ENCODE measurements at places on chromosomes 5 and 9.

DNA sequence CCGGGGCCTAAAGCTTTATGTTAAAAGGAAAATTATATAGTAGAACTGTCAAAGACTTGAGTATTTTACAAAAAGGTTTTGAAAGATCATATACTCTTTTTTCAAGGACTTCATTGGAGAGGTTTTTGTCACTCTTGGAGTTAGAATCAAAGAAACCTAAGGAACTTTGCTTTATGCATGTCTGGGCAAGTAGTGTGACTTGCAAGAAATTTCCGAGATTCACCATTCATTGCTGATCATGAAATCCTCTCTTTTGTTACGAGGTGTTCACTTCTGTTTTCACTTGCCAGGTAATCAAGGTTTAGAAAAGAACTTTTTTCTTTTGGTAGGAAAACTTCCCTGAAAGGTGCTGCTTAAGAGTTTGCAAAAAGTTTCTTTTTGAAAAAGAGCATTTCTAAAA is 64.8 kb downstream of the NUP214 start:
- no peak for DNase-seq

GRCh38 chr5:132419502-132420468 is 50.3 kb downstream of the SLC22A5 start:
- peak; percentile 78 for DNase-seq

GRCh38 chr5:57659886-57660285 is 177.3 kb upstream of the ACTBL2 start:
- no peak for DNase-seq

GRCh38 chr5:107400328-107400727 is 270.4 kb downstream of the EFNA5 start:
- DNase-seq = no peak

DNA sequence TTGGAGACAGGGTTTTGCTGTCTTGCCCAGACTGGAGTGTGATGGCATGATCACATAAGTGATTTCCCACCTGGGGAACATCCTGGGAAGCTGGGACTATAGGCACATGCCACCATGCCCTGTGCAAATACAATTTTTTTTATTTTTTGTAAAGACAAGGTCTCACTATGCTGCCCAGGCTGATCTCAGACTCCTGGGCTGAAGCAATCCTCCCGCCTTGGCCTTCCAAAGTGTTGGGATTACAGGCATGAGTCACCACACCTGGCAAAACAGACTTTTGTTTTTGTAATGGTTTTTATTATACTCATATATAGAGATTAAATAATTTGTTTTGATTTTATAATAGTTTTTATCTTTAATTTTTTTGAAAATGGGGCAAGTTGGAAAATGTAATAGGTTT is 14.7 kb downstream of the DNAJC25 start:
- DNase-seq = no peak

GRCh38 chr9:86795823-86796553 is 151.3 kb downstream of the GAS1 start:
- DNase-seq = no peak

DNA sequence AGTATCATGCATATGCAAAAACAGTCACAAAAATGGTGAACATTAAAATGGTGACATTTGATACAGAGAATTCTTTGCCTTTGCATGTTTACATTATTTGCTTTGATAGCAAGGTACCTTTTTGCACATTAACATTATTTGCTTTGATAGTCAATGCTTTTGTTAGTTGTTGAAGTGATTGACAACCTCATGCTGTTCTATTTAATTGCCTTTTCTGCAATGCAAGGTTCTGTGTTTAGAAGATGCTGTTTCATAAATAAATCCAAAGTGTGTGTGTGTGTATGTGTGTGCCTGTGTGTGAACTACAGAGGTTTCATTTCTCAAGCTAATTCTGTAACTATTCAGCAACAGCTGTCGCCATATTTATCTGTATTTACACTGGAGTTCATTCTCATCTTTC is 668.7 kb downstream of the NR2F1-AS1 start:
- no peak for DNase-seq

- DNase-seq = no peak
These were observed 44.8 kb upstream of the RNF130 start for GRCh38 chr5:180116077-180116999.

DNA sequence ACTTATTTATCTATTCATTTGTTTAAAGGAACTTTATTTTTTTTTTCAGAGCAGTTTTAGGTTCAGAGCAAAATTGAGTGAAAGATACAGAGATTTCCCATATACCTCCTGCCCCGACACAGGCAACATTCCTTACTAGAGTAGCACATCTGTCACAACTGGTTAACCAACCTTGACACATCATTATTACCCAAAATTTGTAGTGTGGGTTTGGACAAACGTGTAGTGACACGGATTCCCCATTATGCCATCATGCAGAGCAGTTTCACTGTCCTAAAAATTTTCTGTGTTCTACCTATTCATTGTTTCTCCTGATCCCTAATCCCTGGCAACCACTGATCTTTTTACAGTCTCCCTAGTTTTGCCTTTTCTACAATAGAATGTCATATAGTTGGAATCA is 57.3 kb upstream of the LHFPL2 start:
- no peak for DNase-seq

GRCh38 chr5:175657593-175658271 is at the start of gene HRH2:
TSS of gene HRH2 (plus strand) at chr5:175658071. CDS start at chr5:175683234, 25,163 bp downstream.
- peak; percentile 15 for DNase-seq

DNA sequence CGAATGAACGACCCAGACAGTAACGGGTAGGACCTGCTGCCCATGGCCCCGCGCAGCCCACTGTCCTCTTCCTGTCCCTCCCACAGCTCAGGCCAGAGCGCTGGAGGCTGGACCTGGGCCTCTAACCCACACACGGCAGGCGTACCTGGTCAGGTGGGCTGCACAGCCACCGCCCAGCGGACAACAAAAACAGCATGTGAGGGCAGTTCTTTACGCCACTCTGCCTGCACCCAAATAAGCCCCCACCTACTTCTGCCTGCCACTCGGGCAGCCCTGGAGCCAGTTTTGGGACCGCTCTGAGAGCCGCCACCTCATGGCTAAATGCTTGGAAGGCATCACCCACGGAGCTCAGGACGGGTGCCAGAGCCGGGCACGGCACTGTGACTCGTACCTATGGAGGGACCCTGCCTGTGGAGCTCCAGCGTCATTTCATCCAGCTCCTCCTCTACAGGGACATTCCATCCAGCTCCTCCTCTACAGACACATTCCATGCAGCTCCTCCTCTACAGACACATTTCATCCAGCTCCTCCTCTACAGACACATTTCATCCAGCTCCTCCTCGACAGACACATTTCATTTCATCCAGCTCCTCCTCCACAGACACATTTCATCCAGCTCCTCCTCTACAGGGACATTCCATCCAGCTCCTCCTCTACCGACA is 18.9 kb downstream of the CLPTM1L start:
- no peak for DNase-seq

DNA sequence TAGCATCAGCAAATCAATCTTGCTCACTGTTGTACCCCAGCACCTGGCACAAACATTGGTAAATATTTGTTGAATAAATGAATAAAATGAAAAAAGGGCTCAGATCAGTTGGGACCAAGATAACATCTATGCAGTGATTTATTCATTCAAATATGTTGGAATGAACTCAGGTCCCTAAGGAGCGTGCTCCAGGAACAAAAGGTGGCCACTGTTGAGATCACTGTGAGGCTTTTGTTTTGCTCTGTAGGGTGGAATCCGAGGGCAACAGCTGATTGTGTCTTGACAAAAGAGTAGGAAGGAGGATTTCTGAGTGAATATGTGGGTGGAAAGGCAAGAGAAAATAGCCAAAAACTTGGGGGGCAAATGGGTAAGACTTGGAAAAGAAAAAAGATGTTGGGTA is 89.7 kb downstream of the PPP2R2B start:
- no peak for DNase-seq

DNA sequence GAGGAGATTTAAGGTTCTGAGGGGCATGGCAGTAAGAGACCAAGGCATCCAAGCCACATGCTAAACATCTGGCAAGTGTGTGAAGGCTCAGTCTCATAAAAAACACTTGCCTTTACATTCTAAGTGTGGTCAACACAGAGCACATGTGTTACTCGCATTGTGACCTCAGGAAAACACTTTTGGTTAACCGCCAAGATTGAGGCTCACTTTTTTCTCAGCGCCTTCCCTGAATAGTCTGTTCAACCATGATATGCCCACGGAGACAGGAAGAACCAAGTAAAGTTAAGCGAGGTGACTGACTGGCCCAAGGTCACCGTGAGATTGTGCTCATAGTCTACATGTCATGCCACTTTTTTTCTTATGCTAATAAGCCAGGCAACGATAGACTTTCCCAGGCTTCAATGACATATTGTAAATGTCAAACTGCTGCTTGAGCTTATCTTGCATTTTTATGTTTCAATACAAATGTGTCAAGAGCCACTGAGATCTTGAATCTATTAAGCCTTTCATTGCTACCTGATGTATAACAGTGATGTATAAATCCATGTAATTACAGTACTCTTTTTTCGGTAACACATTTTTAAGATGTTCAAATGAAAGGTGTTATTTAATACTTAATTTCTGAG is 21.1 kb upstream of the IL9 start:
- DNase-seq = no peak

DNA sequence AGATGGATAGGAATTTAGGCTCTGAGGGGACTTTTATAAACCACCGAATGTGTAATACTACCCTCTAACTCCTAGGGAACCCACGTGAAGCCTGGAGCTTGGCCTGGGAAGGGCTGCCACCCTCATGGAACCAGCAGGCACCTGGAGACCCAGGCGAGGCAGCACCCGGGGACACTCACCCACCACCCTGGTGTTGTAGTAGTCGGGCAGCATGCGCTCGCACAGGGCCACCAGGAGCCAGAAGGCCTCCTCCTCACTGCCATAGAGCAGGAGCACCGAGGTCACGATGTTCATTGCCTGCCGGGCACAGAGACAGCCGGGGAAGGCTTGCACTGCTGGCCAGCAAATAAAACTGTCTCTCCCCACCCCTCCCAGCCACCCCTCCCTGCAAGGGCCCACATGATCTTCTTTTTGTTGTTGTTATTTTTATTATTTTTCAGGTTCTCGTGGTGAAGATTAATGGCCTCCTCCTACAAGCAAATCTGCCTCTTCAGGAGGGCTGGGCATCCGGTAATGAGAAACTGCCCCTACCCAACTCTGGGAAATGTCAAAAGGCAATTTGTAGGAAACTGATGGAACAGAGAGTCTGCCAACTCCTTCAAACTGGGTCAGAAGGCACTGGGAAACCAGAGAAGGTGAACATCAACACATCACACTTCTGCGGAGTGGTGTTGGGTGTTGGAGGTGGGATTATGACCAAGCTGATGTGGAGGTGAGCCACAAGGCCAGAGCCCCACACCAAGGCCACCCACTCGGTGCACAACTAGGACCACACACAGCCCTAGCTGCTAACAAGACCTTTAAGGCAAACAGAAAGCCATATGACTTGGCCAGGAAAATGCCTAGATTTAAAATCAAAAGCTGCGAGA is 17.4 kb upstream of the MRNIP start:
- no peak for DNase-seq

GRCh38 chr5:24232929-24233498 is 411.8 kb downstream of the CDH10 start:
- DNase-seq = peak; percentile 2

DNA sequence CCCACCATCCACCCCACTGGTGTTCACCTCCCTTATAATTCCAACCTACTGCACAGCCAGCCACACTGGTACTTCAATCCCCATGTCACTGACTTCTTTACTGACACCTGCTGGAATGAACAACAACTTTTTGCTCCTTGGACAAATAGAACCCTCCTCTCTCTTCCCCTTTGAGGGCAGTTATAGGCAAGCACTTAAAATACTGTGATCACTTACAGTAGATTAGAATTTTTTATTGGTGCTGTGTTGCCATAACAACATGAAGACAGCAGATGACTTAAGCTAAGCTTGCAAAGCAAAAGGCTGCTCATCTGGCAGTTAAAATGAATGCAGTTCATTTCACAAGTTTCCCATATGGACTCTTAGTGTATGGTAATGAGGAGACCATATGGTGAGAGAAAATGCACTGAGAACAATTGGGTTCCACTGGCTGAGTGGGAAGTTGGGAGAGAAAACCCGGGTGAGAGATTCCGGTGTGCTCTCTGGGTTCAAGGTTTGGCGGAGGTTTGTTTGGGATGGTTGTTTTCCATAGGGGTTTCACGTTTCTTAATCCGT is 374.3 kb downstream of the EBF1 start:
- DNase-seq = no peak

DNA sequence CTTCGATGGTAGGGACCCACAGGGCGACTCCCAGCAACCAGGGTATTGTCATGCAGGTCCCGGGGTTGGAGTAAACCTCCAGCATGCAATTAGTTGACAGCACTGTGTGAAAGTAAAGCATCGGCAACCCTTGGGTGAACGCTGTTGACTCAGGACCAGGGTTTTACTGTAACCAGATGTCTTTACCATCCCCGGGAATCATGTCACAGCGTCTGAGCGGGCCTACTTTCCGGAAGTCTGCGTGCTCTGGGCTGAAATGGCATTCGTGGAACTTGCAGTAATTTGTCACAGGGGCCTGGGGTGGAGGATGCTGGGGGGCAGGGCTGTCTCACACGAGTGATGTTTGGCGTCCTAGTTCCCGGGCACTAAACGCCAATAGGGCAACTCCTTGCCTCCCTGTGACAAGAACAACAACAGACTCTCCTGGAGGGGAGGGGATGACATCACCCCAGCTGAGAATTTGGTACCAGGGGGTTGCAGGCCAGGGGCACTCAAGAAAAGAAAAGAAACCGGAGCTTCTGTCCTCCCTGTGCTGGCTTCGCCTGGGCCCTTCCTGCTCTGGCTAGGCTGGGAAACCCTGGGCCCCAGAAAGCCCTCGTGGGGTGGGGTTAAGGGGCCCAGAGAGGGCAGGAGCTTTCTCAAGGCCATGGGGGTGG is 10.1 kb upstream of the UBAC1 start:
- DNase-seq = no peak

GRCh38 chr5:137078171-137078665 is 420.9 kb downstream of the SPOCK1 start:
- peak; percentile 38 for DNase-seq

DNA sequence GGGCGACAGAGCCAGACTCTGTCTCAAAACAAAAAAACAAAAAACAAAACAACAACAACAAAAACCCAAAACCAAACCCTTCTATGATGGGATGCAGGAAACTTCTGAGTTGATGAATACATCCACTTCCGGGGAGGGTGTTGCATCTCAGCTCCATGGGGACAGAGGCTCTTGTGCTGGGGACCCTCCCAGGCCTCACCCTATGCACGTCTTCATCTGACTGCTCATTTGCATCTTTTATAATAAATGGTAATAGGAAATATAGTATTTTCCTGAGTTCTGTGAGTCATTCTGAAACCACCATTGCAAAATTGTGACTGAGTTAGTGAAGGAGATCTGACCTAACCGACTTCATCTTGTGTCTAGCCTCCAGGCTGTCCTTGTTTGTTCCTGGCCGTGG is 109.5 kb upstream of the SLC28A3 start:
- DNase-seq = no peak

DNA sequence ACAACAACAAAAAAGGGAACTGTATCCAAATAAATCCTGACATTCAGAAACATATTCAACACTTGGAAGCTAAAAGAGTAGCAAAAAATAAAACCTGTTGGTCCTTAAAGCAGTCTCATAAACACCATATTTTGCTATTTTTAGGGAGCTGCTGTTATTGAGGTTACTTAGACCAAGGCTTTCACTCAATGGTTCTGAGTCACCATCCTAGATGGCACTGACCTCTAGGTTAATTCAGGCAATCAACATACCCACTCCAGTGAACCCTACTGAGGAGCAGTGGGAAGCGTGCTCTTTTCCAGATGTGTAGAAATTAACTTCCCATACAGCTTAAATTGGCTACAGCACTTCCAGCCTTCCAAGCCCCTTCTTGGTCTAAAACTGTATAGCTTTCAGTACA is 5.2 kb downstream of the GNAQ start:
- peak; percentile 48 for DNase-seq

- DNase-seq = no peak
These were observed 1349.5 kb downstream of the EFNA5 start for GRCh38 chr5:106321242-106321641.
